ENCODE measurements at places on chromosomes 12 and 14.

DNA sequence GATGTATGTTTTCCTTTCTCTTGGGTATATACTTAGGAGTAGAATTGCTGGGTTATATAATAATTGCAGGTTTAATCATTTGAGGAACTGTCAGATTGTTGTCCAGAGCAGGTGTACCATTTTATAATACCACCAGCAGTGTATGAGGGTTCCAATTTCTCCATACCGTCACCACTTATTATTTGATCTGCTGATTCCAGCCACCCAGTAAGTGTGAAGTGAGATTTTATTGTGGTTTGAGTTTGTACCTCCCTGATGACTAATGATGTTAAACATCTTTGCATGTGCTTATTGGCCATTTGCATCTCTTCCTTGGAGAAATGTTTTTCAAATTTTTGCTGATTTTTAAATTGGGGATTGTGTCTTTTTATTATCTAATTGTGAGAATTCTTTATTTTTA is 15.1 kb downstream of the NCKAP5L start:
- no peak for DNase-seq

- no peak for DNase-seq
Observed at GRCh38 chr14:105855893-105856675, 329.7 kb downstream of the TMEM121 start.

- no peak for DNase-seq
Observed at GRCh38 chr12:111387747-111388323, 17.9 kb upstream of the SH2B3 start.

DNA sequence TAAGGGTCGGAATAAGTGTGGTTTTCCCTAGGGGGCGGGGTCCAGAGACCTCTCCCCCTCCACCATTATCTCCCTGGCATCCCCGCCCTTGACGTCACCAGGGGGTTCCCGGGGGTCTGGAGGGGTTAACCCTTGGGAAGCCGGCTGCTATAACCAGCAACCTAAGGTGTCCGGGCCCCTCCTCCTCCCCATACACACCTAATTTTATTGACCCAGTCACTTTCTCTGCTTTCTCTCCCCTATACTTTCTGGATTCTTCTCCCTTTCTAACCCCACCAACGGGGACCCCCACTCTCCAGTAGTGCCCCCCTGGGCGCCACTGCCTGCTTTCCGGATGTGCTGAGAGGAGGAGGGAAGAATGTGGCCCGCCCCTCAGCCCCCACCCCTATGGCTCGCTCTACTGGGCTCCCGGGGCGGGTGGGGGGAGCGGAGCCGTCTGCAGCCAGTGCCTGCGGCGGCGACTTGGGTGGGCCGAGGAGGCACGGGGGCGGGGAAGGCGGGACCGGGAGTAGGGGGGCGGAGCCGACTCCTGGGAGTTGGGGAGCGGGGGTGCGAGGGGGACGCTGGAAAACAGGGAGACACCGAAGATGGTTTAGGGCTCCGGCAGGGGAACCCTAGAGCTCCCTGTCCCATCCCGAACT is 1.8 kb downstream of the GLI1 start:
- no peak for DNase-seq

DNA sequence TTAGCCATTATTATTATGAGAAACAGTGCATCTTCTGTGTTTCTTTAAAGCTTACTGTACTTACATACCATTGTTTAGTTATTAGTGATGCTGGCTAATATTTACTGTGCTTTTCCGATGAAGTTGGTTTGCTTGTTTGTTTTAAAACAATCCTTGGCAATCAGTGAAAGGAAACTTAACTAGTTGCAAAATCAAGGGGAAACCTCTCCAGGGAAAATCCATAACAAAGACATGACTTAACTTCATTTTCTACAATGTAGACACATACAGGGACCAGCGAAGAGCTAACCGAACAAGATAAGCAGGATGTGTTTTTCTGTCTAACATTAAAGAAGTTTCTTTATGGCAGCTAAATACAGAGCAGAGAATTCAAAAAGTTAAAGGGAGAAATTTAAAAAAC is 102.5 kb upstream of the PARP11 start:
- no peak for DNase-seq

GRCh38 chr14:30656190-30656632 is 34.1 kb downstream of the SCFD1 start:
- DNase-seq: peak; percentile 29

GRCh38 chr12:92733181-92733580 is 30.4 kb downstream of the PLEKHG7 start:
- DNase-seq: no peak

DNA sequence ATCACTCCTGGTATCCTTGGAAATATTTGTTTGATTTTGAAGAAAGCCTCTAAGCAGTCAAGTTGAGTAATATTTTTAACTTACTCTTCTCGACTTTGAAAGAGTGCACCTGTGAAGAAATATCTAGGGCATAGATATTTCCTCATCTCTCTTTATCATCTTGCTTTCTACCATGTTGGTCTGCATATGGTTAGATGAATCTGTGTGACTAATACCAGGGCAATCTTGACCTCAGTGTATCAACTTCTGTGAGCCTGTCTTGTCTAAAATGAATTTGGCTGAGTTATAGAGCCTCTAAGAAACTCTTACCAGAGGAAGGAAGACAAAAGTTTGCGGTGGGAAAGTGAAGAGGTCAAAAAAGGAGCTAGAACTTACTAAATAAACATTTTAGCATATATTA is 68.4 kb downstream of the SYT1 start:
- DNase-seq: no peak

- DNase-seq: no peak
Observed at GRCh38 chr12:51430196-51430895, 5.7 kb downstream of the SLC4A8 start.

GRCh38 chr12:87935216-87935615 is 94.0 kb downstream of the C12orf50 start:
- DNase-seq: no peak
